ENCODE measurements at places on chromosomes 4 and X. TPM values are rescaled to one million over a fixed set of nuclear protein-coding genes. Genes with fewer than 3 reads are reported as not detected.

The SH3RF1 gene
- total RNA-seq: 12.4 TPM

The GAGE12E gene
- not detected for total RNA-seq

The LRRC66 gene
- 0.77 TPM for total RNA-seq

The XAGE1A gene
- total RNA-seq: not detected

The GLRA3 gene
- not detected for total RNA-seq
